ENCODE measurements at places on chromosomes 4 and X.

DNA sequence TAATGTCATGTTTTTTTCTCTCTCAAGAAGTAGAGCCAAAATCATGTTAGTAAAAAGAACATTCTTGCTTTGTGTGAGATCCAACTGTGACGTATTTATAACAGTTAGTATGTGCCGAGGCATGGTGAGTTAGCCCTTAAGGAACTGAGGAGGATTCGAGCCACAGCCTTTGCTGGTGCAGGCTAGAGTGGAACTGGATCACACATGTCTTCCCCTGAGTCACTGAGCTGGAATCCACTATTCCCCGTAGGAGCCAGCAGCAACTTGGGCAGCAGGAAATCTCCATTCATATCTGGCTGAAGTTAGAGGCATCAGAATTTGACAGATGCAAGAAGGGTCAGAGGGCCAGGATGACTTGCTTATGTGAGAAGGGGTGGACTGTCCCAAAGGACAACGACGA, 144.6 kb upstream of the KIT start:
- DNase-seq = no peak

GRCh38 chr4:59044286-59044900, 1934.2 kb upstream of the IGFBP7 start:
- DNase-seq = no peak

DNA sequence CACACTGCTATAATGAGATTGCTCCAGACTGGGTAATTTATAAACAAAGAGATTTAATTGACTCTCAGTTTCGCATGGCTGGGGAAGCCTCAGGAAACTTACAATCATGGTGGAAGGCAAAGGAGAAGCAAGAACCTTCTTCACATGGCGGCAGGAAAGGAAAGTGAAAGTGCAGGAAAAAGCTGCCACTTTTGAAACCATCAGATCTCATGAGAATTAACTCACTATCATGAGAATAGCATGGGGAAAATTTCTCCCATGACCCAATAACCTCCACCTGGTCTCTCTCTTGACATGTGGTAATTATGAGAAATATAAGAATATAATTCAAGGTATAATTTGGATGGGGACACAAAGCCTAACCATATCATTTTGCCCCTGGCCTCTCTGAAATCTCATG, 884.2 kb downstream of the GLUD2 start:
- no peak for DNase-seq

DNA sequence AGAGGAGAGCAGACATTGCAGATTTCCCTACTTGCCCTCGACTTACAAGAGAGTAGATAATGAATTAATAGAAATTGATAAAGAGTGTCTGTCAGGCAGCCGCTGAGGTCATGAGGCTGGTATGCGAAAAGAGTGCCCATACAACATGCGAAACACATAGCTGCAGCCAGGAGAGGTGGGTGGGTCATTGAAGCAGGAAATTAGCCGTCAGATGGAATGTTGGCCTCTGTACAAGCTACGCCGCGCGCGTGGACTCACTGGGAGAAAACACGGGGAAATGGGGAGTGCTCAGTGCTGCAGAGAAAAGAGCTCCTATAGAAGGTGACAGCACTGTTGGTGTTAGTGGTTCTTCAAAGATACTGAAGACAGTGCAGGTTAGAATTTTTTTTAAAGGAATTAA, 125.1 kb downstream of the RAPGEF2 start:
- no peak for DNase-seq

GRCh38 chr4:68338625-68339024, 11.3 kb downstream of the YTHDC1 start:
- no peak for DNase-seq

GRCh38 chrX:74119016-74119910, 184.7 kb upstream of the ZCCHC13 start:
- no peak for DNase-seq

- DNase-seq = no peak
These were observed 311.0 kb downstream of the CENPC start for GRCh38 chr4:67234296-67234695.

- no peak for DNase-seq
These were observed 19.7 kb upstream of the LRBA start for GRCh38 chr4:151034829-151035228.

- DNase-seq = no peak
These were observed 25.5 kb downstream of the ZNF330 start for GRCh38 chr4:141246243-141246642.

- no peak for DNase-seq
These were observed 587 bp downstream of the TACC3 start for GRCh38 chr4:1721666-1722550.

- no peak for DNase-seq
These were observed 71.8 kb upstream of the GPR34 start for GRCh38 chrX:41616935-41617334.

GRCh38 chr4:12519426-12519825, 964.7 kb downstream of the RAB28 start:
- DNase-seq = no peak

- no peak for DNase-seq
These were observed 145.8 kb upstream of the SPRY1 start for GRCh38 chr4:123250843-123251242.

DNA sequence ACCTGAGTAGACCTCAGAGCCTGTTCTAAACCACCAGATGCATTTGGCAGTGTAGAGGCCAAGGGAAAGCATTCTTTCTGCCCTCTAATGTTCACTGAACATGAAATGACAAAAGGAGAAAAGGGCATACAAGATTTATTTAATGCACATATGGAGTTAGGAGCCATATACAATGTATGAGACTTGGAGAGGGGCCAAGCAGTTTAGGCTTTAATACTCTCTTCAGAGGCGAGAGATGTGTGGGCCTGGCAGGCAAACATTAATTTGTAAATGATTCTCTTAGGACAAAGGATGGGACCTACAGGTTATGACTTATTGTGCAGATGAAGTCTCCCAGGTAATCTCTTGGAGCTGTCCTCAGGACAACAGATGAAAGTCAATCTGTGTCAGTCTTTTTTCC, 631.9 kb downstream of the ADGRL3 start:
- DNase-seq = no peak

DNA sequence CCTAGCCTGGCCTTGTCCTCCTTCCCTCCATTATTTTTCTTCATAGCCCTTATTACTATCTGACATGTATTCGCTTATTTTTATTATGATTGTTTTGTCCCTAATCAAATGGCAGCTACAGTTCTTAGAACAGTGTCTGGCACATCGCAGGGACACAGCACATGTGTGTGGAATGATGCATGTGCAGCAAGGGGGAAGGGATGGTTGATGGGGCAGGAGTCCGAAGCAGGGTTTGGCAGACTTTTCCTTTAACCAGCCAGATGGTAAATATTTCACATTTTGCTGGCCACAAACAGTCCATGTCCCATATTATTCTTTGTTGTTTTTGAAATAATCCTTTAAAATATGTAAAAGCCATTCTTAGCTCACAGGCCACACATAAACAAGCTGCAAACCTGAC, 128.3 kb upstream of the STIM2 start:
- DNase-seq = no peak

- peak; percentile 17 for DNase-seq
These were observed 81.7 kb downstream of the ZC4H2 start for GRCh38 chrX:64894454-64895038.

GRCh38 chr4:84808332-84808731, 158.2 kb downstream of the WDFY3 start:
- no peak for DNase-seq

GRCh38 chr4:80500613-80501012, 165.1 kb downstream of the CFAP299 start:
- no peak for DNase-seq

- no peak for DNase-seq
These were observed 722.5 kb downstream of the FAT4 start for GRCh38 chr4:126037231-126037630.

- DNase-seq = no peak
These were observed 37.2 kb upstream of the FAM9C start for GRCh38 chrX:13081395-13082205.

DNA sequence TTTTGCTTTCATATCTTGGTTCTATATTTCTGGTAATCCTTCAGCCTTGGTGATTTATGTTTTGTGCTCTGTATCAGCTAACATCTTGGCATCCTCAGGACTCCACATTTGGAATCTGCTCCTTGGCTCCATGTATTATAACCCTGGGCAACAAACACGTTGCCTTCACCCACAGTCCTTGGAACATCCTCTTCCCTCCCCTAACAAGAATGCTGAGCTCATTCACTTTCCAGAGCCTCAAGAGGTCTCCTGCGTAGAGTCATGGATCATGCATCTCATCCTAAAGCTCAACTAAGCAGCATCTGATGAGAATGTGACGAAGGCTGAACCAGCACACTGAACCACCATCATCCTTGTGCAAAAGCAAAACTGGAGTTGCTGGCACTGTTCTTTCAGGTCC, 60.5 kb upstream of the C1GALT1C1 start:
- no peak for DNase-seq

- no peak for DNase-seq
These were observed 241.7 kb upstream of the SPOCK3 start for GRCh38 chr4:167475951-167476350.

DNA sequence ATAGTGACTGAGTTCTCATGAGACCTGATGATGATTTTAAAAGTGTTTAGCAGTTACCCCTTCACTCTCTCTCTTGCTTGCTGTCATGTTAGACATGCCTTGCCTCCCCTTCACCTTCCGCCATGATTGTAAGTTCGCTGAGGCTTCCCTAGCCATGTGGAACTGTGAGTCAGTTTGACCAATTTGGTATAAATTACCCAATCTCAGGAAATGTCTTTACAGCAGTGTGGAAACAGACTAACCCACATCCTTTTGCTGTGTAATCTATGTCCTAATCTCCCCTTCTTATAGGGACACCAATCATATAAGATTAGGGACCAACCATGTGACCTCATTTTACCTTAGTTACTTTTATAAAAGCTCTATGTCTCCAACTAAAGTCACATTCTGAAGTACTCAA, 677.8 kb downstream of the ADGRL3 start:
- DNase-seq = no peak

DNA sequence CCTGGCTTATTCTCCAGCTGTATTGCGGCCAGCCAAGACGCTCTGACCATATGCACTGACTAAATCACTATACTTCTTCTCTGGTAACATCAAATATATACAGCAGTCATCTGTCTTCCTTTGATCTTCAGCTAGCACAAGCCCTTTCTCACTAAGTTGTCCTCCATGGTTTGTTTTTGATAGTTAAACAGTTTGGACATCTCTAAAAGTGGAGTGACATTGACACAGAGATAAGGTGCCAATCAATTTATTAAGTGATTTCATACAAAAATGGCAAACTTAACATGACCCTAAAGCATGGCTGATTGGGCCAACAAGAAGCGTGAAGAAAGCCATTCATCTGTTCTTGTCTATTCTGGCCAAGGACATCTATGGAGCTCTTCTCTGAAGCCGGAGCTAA, 334.9 kb downstream of the NKX6-1 start:
- DNase-seq = no peak

DNA sequence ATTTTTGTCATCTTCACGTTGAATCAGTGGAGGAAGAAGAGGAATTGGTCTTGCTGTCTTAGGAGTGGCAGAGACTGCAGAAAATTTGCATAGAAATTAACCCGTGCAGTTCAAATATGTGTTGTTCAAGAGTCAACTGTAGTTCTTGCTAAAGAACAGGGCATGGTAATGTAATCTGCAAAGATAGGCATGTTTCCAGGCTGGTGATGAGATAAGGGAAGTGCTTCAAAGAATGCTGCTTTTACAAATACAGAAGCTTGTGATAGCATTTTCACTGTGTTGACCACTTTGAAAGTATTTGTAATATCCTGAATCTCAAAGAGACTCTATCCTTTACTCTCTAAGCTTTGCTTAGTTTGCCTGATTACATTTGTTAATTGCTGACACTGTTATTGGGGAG, 60.1 kb downstream of the PRRG1 start:
- no peak for DNase-seq

GRCh38 chrX:34877436-34877835, 65.2 kb upstream of the FAM47B start:
- no peak for DNase-seq

DNA sequence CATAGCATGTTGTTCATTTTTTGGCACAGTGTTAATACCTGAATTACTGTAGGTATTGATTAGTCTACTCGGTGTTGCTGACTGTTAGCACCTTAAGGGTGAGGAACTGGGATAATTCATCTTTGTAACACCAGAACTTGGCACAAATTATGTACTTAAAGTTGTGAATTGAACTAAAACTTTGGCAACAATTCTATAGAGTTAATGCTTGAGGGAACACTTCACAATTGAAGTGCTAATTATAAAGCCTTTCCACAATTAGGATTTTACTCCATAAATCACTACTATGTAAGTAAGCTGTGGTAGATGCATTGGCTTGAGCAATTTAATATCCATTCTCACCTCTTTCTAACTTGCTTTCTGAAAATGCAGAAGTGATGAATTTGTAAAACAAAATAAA, 686.7 kb downstream of the PDHA2 start:
- DNase-seq = no peak

- no peak for DNase-seq
These were observed 245.2 kb downstream of the THOC2 start for GRCh38 chrX:123487669-123488068.

- DNase-seq = no peak
These were observed 426.3 kb downstream of the GPM6A start for GRCh38 chr4:175385797-175386196.

- no peak for DNase-seq
These were observed 59.7 kb upstream of the ZDHHC15 start for GRCh38 chrX:75582511-75582910.

GRCh38 chr4:84167093-84167492, 332.0 kb downstream of the NKX6-1 start:
- DNase-seq = no peak

DNA sequence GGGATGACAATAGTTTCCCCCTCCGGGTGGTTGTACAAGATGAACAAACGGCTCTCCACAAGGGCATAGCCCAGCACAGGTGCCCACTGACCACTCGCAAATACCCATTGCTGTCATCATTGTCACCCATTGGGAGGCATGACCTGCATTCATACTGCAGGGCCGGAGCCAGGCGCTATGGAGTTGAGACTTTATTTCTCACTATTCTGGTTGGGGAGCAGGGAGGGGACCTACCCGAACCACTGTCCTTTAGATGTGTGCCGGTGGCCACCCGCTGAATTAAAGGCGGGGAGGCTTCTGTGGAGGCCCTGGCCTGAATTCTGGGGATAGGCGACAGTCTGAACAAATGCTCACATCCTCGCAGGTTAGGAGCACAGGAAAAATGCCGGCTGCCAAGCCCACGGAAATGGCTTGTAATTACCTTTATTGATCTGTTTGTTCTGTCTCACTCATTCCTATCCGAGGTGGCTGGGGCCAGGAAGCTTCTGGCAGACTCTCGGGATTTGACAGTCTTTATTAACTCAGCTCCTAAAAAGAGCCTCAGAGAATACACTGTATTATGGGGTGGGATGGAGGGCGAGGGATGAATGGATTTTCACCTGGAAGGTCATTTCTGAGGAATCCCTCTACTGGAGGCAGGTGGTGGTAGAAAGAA, 125.1 kb upstream of the PSAPL1 start:
- no peak for DNase-seq

GRCh38 chr4:110853242-110853641, 230.4 kb upstream of the PITX2 start:
- DNase-seq = no peak

Data from SHP77 (cell line).